Caco-2 (cell line): ENCODE measurements at places on chromosomes 1 and 21. TPM values are rescaled to one million over a fixed set of nuclear protein-coding genes. Genes with fewer than 3 reads are reported as not detected.
A peak's percentile ranks its signal among the peaks of the same experiment; 100 is the strongest.

The CNR2 gene
- total RNA-seq = not detected in 2 replicates

DNA sequence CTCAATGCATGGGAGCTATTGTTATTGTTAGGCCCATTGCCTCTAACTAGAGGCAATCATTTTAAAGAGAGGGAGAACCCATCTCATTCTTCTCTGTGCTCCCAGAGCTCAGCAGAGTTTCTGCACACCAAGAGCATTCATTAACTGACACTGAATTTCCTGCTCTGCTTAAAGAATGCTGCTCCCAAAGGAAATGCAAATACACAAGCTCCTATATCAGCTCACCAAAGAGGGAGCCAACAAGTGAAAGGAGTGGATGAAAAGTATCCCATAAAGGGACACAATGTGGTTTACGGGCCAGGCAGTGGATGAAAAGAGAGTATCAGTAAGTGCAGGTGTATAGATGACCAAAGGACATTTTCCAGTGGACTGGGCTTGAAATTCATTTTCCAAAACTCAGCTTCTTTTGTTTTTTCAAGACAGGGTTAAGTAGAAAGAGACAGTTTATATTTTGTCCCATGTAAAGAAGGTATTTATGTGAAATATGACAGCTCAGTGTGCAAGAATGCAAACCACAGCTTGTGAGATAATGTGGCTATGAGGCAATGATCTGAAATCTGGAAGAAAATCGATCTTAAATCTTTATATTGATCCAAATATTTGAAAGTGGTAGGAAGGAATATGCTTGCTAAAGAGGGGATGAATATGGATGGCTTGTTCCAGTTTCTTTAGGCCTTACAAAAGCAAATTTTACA lies 207.7 kb upstream of the CAMK1G start:
- DNase-seq = peak; percentile 24

- no peak for DNase-seq
These were observed 170.4 kb downstream of the LIPI start for GRCh38 chr21:14040386-14040785.

DNA sequence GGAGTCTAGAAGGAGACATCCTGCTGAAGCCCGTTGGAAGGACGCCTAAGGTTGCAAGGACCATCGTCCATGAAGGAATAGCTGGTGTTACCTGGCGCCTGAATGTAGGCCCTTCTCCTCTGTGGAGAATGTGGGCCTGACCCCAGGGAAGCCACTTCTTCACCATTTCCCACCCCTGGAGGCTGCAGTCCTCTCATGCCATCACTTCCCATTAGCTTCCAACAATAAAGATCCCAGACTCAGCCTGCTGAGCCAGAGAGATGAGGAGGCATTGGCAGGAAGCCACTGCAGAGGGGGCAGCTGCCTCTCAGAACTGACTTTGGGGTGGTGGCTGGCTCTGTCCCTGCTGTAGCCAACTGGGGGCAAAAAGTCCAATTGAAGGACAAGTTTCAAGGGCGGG lies 21.3 kb upstream of the KCNE2 start:
- DNase-seq = no peak

The NGF gene
- total RNA-seq = not detected in 2 replicates

GRCh38 chr21:45892916-45893739 lies 88.4 kb upstream of the COL6A1 start:
- DNase-seq = no peak

The MPL gene
- total RNA-seq = 0.49 TPM in 1 of 2 replicates, not detected in the other

The PEAR1 gene
- 0.18 and 0.39 TPM in 2 replicates for total RNA-seq

- DNase-seq = no peak
These were observed 33.0 kb downstream of the PTPN14 start for GRCh38 chr1:214518361-214518760.

- DNase-seq = no peak
These were observed 51.9 kb upstream of the CYP2J2 start for GRCh38 chr1:59978511-59978910.

The FAM72A gene
- total RNA-seq = 12.1 and 12.3 TPM in 2 replicates

DNA sequence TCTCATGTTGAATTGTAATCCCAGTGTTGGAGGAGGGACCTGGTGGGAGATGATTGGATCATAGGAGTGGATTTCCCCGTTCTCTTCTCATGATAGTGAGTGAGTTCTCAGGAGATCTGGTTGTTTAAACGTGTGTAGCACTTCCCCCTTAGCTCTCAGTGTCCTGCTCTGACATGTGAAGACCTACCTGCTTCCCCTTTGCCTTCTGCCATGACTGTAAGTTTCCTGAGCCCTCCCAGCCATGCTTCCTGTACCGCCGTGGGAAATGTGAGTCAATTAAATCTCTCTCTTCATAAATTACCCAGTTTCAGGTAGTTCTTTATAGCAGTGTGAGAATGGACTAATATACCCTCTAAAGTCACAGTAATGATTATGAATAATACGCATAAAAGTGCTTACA lies 248.4 kb upstream of the LRRC7 start:
- no peak for DNase-seq

DNA sequence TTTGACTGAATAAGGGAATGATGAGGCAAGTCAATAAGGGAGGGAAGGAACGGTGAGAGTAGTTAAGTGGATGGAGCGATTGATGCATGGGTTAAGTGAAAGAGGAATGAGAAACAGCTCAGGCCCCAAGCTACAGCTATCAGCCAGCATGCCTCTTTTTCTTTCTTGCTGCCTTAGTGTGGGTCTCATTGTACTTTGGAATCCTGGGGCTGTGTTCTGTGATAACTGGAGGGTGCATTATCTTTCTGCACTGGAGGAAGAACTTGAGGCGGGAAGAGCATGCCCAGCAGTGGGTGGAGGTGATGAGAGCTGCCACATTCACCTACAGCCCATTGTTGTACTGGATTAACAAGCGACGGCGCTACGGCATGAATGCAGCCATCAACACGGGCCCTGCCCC lies 1.0 kb downstream of the TEX38 start:
- no peak for DNase-seq

The FCRL1 gene
- not detected in 2 replicates for total RNA-seq

GRCh38 chr1:155080312-155081228 lies 1.9 kb downstream of the EFNA3 start:
- DNase-seq = peak; percentile 78

The PTAFR gene
- total RNA-seq = 0.12 and 0.32 TPM in 2 replicates

The GNAT2 gene
- total RNA-seq = not detected in 2 replicates

GRCh38 chr1:61171974-61172373 lies 89.6 kb downstream of the NFIA start:
- DNase-seq = no peak

DNA sequence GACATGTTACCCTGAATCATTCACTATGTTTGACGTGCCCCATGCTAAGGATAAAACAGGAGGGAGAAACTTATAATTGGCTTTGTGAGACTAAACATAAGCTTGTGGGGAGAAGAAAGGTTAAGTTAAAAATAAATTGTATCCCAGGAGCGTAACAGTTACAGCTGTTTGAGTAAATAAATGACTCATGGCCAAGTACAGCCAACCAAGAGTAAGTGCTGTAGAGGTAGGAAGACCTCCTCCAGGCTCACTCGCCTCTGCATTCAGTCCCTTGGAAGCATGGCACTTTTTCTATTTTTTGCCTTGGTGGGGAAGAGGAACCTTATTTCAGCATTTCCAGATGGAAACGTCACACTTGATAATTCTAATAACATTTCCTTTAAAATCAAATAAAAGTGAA lies 116.5 kb downstream of the ZP4 start:
- no peak for DNase-seq

The RPS27 gene
- total RNA-seq = 2,648 and 2,676 TPM in 2 replicates

- no peak for DNase-seq
These were observed 216.0 kb upstream of the NFIA start for GRCh38 chr1:60866226-60866900.

The KLHDC9 gene
- 2.0 and 2.2 TPM in 2 replicates for total RNA-seq

DNA sequence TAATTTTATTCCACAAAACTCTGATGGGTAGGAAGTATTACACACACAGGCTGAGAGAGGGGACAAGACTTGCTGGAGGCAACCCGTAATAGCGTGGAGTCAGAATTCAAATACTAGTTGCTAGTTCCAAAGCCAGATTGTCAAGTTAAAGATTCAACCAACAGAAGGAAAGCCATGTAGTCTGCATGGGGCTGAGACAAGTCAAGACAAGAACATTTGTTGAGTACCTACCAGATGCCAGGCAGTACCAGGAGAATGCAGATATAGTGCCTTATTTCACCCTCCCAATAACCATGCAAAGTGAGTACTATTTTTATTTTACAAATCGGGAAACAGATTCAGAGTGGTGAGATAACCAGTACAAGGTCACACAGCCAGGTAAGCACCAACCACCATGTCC lies 110.4 kb upstream of the SPATA6 start:
- no peak for DNase-seq

The PPFIA4 gene
- 8.7 and 9.4 TPM in 2 replicates for total RNA-seq

GRCh38 chr21:45140346-45140940 lies 66.1 kb downstream of the ADARB1 start:
- DNase-seq = peak; percentile 91

DNA sequence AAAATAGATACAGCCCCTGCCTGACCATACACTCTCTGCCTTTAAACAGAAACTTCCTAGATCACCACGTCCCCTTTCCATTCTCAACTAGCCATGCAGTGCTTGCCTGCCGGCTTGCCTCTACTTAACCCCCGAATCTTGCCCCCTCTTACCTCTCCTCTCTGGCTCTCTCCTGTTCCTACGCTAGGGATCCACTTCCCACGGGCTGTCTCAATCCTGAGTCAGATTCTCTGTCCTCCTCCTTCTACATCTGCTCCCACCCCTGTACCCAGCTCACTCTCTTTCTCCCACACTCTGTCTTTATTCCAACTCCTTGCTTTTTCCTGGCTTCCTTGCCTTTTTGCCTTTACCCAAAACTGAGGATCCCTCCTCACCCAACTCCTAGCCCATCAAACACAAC lies 29.3 kb downstream of the ATF3 start:
- DNase-seq = no peak

GRCh38 chr1:228866468-228866867 lies 131.2 kb downstream of the RHOU start:
- DNase-seq = no peak

The RCC2 gene
- total RNA-seq = 101 and 103 TPM in 2 replicates

- DNase-seq = no peak
These were observed 12.2 kb upstream of the CD34 start for GRCh38 chr1:207923121-207923520.

GRCh38 chr21:19228226-19228625 lies 824.6 kb upstream of the TMPRSS15 start:
- no peak for DNase-seq

DNA sequence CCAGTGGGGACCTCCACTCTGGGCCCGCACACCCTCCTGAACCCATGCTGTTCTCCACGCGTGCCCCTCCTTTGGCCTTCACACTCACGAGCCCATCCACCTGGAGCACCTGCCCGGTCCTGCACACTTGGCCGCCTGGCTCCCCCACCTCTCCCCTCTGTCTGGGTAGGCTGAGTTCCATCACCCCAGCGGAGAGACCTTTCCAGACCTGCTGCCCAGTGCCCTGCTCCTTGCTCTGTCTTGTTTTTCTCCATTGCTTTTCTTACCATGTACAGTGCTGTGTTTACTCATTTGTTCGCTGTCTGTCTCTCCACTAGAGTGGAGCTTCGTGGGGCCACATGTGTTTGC lies 351.0 kb upstream of the VAMP3 start:
- no peak for DNase-seq

- no peak for DNase-seq
These were observed 28.5 kb upstream of the PTGS2 start for GRCh38 chr1:186708694-186709097.

GRCh38 chr21:45830720-45831366 lies 150.7 kb upstream of the COL6A1 start:
- no peak for DNase-seq

The TACSTD2 gene
- total RNA-seq = 25.6 and 31.9 TPM in 2 replicates

The DENND2C gene
- 1.1 TPM in 2 replicates for total RNA-seq

DNA sequence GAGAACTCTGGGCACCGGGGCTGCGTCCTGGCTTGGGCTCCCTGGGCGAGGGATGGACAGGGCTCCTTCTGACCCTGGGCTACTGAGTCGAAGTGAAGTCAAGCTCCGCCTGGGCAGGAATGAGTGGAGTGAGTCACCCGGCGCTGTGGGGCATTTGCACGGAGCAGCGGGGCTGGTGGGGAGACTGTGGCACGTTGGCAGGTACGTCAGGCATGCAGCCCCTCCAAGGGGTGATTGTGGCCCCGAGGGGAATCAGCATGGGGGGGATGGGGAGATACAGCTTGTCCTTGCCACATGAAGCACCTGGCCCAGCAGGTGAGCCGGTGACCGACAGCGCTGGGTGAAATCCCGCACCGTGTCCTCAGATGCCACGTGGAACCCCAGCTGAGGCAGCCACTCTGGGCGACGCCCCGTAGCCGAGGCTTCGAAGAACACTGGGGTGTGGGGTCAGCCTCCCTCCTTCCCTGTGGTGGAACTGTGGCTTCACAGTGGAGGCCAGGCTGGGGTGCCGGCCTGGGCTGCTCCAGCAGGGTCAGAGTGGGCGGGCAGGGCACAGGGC lies 62.3 kb downstream of the COL18A1 start:
- no peak for DNase-seq

- no peak for DNase-seq
These were observed 2.7 kb downstream of the MEF2D start for GRCh38 chr1:156497743-156498431.

GRCh38 chr1:228478912-228479711 lies 8.1 kb upstream of the RNF187 start:
- no peak for DNase-seq

The EGLN1 gene
- total RNA-seq = 26.7 and 31.1 TPM in 2 replicates

DNA sequence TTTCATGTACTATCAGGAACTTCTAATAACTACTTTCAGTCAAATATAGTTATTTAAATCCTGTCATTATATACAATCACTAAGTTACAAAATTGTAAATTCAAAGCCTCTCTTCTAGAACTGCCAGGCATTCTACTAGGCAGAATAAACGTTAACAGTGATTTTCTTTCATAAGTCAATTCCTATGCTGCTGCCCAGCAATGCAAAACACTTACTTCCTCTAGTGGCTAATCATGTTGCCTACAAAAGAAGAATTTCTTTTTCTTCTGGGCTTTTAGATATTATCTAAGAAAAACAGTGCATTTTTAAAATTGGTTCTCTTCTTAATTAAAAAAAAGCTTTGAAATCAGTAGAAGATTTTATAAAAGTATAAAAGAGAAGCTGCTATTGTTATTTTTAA lies 509.8 kb upstream of the ADAMTS5 start:
- DNase-seq = no peak

DNA sequence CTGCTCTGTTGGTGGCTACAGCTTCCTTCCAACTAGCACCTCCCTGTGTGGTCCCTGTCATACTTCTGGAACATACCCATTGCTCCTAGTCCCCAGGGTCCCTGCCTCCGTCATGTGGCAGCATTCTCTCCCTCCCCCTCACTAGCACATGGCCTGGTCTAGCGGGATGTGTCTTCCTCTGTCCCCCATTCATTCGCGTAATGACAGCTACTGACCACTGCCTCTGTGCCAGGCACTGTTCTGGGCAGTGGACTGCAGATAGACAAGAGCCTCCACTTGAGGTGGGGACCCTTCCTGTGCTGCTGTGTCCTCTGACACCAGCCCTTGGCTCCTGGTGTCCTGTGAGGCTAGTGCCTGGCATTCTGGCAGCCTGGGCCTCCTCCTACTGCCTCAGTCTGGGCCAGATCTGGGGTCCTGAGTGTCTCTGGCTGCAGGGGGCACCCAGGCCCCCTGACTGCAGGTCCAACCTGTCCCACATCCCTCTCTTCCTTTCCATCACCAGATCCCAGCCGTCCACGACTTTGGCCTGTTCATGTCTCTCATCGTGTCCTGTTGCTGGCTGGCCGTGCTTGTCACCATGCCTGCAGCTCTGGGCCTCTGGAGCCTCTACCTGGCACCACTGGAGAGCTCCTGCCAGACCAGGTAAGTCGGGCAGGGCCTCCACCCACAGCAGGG lies 38.1 kb downstream of the DISP3 start:
- no peak for DNase-seq
